ENCODE measurements at places on chromosomes 6 and 20.

- DNase-seq = no peak
These were observed 157.6 kb downstream of the SLC35B3 start for GRCh38 chr6:8277769-8278168.

- peak; percentile 26 for DNase-seq
These were observed 94.2 kb upstream of the EXOC2 start for GRCh38 chr6:786946-787763.

DNA sequence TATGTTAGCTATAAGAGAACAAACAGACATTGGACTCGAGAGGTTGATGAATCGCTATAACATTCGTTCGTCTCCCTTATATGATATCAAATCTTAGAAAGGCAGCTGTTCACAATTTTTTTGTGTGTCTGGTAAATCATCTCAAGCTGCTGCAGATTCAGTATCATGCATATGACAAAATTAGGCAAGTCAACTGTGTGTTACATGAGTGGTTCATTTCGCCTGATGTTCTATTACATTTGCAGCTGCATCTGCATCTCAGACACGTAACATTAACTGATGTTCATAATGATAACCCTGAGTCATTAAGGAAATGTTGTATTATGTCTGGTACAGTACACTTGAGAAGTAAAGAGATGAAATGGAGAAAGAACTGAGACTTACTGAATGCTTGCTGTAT, 92.1 kb downstream of the NKAIN2 start:
- DNase-seq = no peak

DNA sequence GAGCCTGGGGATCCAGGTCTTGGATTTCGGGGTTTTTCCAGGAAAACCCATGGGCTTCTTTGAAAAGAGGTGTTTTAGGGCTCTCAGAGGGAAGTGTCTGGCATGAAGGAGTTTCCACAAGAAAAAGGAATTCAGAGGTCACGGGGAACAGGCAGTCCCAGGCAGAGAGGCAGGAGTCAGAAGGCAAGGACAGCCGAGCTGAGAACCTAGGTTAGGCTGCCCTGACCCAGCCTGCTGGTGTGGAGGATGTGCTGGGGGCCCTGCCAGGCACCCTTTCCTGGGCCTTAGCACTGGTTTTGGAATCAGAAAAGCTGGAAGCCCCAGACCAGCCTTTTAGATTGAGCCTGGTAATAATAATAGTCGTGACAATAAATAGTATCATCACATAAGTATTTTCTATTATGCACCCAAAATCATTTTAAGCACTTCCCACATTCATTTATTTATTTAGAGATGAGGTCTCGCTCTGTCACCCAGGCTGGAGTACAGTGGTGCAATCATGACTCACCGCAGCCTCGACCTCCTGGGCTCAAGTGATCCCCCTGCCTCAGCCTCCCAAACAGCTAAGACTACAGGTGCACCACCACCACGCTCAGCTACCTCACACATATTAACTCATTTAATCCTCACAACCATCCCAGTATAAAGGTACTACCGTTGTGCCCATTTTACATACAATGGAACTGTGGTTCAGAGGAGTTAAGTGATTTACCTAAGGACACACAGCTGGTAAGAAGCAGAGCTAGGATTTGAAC, 19.9 kb downstream of the TGM2 start:
- no peak for DNase-seq

- DNase-seq = no peak
These were observed 36.4 kb downstream of the TGM2 start for GRCh38 chr20:38128691-38129090.

- DNase-seq = no peak
These were observed 42.0 kb downstream of the PGM3 start for GRCh38 chr6:83151114-83151513.

DNA sequence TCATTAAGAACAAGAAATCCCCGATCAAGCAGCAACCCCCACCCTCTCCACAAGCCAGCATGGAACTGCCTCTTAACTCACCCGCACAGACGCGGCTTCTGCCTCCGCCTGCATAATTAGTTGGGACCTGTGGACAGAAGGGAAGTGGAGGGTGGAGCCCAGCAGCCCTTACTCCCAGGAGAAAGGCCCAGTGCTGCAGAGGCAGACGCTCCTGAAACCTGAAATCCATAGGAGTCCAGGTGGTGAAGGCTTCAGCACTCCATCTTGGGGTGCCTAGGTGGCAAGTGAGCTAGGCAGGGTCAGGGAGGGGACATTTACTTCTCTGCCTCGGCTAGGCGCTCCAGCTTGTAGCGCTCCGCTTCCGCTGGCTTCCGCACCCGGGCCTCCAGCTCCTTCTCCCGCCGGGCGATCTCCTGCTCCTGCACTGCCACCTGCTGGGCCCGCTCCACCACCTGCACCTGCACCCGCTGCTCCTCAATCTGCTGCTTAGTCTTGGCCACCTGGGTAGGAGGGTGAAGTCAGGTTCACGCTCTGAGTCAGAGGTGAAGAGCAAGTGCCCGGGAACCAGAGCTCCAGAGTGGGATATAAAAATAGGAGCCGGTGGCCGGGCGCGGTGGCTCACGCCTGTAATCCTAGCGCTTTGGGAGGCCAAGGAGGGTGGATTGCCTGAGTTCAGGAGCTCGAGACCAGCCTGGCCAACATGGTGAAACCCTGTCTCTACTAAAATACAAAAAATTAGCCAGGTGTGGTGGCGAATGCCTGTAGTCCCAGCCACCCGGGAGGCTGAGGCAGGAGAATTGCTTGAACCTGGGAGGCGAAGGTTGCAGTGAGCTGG, 10.7 kb downstream of the TUBB start:
- peak; percentile 88 for DNase-seq

- DNase-seq = no peak
These were observed 81.5 kb downstream of the CEBPB start for GRCh38 chr20:50272030-50272723.

DNA sequence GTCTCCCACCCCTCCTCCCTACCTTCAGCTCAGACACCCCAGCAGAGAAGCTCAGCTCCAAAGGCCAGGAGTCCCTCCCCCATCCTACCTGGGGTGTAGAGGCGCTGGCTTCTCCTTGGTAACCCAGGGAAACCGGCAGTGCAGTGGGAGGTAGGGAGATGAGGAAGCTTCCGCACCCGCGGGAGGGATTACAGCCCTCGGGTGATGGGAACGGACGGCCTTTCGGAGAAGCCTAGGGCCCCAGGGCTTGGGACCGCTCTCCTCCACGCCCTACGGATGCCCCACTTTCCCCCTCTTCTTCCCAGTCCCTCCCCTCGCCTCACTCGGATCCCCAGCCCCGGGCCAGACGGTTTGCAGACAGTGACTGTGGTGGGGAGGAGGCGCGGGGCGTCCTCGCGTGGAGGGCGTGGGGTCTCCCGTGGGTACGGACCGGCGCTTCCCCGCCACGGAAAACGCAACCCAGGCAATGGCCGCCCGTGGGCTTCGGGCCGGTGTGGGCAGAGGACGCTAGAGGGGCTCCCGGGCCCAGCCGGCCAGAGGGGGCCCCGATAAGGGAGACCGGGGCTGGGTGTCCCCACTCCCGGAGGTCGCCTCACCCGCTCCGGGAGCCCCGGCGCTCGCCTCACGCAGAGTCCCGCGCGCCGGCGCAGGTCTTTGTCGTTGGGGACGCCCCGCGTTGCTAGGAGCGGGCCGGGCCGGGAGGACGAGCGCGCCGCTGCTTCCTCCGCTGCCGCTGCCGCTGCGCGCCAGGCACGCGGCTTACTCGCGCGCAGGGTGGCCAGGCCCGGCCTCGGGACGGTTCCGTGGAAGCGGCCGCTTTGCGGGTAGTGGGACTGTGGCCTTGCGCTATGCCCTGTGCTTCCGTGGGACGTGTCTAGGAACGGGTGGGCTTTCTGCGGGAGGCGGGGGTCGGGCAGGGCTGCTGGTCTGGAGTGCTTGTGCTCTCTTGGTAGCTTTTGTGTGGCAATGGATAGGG, 15.8 kb downstream of the AARS2 start:
- DNase-seq = no peak

DNA sequence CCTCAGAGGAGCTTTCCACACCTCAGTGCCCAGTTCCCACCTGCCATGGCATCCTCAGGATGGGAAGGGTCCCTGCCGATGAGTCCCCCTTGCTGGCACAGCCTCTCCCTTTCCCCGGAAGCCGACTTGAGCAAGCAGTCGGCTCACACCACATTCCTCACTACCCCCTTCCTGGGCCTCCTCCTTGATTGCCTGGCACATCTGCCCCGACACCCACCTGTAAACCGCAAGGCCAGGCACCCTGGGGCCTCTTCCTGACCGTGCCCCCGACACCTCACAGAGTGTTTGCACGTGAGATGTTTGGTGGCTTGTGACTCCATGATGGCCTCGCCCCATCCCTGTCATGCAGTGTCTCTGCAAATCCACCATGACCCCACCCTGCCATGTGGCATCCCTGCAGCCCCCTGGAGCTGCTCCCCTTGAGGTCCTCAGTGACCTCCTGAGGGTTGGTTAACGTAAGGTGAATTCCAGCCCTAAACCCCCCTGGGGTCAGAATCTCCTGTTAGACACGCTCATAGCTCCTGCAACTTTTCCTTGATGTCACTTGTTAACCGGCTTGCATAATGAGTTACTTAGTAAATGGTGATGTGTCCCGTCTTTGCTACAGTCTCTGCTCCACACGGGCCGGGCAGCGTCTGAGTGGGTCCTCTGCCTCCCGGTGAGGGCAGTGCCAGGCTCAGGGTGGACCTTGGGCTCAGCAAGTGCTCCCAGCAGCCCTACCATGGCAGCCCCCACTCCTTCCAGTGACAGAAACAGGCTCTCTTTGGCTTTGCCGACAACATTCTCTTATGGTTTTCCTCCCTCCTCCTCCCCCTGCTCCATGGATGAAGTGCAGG, 115.9 kb upstream of the FRMD1 start:
- DNase-seq = no peak

DNA sequence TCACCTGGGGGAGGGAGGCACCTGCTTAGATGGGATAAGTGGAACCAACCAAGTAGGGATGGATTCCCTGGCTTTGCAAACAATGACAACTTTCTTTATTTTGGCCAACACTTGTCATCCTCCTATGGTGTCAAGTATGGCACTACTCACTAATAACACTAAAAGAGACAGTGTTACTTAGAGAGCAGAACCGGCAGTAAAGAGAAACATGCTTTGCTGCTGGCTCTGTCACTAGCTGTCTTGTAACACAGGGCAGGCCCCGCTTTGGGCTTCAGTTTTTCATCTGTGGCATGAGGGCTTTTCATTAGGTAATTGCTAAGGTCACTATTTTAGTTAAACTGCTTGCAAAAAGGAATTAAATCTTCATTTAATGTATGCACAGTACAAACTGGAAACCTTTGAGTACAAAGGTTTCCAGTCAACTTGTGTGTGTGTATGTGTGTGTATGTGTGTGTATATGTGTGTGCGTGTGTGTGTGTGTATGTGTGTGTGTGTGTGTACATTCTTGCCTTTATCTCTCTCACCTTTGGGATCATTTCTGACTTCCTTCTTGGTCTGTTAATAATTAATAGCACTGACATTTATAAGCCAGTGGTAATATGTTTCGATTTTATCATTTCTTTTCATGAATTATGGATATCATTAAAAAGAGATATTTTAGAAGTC, 64.7 kb downstream of the BTBD3 start:
- no peak for DNase-seq

- DNase-seq = no peak
These were observed 19.3 kb downstream of the FGD2 start for GRCh38 chr6:37024656-37025337.

DNA sequence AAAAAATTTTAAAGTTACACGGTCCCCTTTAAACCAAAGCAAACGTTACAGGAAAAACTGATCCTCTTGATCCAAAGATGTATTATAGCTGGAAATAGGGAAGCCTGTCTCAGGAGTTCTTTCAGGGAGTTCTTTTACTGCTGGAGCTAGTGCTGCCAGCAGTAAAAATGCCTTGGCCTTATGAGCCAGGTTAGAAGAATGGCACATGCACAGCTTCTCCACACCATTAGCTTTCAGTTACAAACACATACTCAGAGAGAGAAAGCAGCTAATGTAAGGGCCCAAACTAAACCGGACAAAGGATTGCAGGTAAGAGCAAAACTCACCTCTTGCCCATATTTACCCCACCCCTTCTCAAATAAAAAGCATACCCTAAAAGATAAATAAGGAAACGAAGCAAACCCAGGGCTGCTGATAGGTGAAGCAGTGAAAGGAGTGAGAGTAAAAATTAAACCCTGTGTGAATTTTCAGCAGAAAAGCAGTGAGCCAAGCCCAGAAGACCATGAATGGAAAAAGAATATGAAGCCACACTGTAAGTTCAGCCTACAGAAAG, 19.0 kb downstream of the TBC1D20 start:
- DNase-seq = no peak

DNA sequence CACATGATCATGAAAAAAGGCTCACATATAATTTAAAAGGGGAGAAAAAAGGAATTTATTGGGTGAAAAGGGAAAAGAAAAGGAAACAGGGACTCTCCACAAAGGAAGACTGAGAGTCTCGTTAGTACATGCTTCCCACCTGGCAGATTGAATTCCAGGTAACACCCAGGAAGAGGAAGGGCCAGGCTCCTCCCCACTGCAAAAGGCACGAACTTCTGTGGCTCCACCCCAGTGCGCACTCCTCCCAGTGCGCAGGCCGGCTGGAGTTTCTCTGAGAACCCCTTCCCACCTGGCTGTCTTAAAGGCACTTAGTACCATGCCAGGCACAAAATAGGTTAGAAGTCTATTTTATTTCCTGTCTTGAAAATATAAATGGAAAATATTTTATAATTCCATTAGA, 129.8 kb downstream of the COL12A1 start:
- no peak for DNase-seq

DNA sequence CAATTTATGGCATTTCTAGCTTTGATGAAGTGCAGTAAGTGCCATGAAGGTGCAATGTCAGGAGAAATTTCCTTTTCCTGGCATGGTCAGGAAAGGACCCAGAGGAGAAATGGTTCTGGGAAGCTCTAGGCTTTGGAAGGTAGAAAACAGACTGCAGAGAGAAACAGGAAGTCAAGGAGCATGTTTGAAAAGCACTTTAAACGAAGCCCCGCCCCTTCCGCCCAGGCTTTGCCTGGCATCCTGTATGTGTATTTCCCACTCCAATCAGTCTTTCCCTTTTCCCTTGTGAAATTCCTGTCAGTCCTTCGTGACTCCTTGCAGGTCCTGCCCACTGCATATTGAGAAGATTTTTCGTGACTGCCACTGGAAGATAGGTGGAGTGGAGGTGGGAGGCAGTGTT, 320.9 kb upstream of the SASH1 start:
- DNase-seq = no peak
